ENCODE measurements at places on chromosomes 1 and 21.
A peak's percentile ranks its signal among the peaks of the same experiment; 100 is the strongest.

DNA sequence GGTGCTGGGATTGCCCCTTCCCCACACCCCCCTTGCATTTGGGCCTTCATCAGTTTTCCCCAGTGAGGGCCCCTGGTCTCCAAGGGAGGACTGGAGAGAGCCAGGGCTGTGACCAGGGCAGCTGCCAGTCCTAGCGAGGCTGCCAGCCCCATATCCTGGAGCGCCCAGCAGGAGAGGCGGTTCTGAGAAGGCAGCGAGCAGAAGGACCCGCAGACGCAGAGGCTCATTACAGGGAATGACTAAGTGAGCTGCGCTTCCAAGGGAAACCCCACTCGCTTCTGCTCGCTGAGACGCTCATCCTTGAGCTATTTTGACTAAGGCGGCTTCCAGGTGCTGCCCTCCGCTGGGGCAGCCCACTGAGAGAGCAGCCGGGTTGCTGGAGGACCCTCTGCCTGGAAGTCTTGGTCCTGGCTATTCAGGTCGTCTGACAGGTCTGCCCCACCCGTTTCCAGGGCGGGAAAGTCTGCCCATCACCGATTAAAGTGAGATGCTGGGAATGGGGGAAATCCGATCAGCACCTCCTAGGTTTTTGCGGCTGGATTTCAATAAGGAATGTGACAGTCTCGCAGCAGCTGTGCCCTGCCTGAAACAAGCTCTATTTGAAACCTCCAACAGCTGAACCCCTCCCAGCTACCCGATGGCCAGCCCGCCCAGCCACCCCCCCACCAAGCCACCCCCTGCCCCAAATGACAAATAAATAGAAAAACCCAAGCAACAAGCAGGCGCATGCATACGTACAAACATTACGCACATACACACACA is 2.8 kb downstream of the KCNN3 start:
- peak; percentile 19 for DNase-seq

GRCh38 chr1:25145775-25146393 is 86.4 kb downstream of the SYF2 start:
- DNase-seq: no peak

DNA sequence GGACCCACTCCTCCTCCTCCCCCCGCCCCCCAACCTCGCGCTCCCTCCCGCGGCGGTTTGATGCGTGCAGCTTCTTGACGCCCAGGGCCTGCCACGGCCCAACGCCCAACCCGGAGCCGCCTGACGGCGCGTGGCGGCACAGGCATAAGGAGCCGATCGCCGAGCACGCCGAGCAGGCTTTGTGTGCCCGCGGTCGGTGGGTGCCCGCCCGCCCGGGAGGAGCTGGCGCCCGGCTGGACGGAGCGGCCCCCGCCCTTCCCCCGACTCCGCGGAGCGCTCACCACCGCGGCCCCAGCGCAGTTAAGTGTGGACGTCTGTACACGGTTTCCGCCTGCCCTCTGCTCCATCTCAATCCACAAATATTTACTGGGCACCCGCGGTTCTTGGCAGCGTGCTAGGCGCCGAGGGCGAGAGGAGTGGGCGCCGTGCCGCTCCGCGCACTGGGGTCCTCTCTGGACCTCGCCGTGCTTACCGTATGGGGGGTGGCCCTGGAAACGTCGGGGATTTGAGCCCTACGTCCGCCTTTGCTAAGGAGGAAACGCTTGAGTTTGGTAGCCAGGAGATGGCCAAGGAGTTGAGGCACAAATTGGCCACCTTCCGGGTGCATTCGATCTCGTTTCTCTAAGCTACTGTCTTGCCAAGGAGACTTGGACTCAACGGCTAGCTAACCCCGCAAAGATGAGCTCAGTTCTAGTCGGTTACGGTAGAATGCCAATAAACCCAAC is 444 bp upstream of the HDGF start:
- peak; percentile 90 for DNase-seq

GRCh38 chr1:26602378-26602959 is 72.9 kb downstream of the RPS6KA1 start:
- DNase-seq: peak; percentile 36

DNA sequence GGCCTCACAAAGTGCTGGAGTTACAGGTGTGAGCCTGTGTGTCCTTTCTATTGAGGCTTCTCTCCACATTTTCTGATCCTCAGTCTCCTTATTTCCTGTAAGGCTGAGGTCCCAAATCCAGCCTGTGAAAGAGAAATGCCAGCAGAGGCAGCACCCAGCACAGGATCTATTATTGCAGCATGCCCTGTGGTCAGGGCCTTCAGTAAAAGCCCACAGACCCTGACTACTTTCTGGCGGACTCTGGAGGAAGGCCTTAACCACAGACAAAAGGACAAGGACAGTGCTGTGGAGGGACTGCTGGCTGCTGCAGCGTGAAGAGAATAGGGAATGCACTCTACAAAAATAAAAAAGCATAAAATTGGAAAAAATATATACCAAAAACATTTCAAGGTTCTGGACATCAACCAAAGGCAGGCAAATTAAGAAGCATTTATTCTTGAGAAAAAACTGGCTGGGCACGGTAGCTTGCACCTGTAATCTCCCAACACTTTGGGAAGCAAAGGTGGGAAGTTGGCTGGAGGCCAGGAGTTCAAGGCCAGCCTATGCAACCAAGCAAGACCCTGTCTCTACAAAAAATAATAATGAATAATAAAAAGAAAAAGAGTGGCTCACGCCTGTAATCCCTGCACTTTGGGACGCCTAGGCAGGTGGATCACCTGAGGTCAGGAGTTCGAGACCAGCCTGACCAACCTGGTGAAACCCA is 9.4 kb upstream of the PGD start:
- no peak for DNase-seq

DNA sequence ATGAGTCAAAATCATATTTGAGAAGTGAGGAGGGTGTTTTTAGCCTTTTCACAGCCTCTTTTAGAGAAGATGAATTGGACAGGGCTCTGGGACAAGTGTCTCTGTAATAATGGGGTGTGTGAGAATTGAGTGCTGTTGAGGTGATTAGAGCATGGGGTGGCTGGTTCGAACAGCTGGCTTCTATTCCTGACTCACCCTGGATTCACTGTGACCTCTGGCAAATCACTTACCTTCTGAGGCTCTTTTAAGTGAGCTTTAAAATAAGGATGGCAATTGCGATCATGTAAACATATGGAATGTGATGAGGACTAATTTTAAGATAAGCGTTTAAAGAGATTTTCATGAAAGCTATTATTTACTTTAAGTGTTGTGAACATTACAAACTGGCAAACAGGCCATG is 243.4 kb downstream of the ADGRL2 start:
- no peak for DNase-seq

DNA sequence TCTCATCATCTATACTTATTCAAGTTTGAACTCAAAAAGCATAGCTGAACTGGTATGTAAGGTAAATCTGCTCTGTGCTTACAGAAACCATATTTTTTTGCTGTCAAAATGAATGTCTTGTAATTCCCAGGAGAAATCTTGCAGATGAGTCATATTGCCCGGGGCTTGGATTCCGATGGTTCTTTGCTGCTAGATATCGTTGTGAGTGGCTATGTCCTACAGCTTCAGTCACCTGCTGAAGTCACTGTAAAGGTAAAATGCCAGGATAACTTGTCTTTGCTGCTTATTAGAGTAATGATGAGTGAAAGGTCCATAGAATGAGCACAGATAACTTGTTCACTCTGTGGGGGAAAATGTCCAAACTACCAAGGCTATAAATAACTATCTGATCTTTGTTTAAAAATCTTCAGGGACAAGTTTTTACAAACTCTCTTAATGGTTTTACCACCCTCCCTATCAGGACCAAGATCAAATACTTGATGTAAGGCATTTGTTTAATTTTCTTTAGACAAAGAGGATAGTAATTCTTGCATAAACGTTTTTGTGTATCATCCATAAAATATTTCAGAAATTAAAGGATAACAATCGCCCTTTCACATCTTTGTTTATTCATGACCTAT is 222.3 kb downstream of the TPR start:
- DNase-seq: no peak

DNA sequence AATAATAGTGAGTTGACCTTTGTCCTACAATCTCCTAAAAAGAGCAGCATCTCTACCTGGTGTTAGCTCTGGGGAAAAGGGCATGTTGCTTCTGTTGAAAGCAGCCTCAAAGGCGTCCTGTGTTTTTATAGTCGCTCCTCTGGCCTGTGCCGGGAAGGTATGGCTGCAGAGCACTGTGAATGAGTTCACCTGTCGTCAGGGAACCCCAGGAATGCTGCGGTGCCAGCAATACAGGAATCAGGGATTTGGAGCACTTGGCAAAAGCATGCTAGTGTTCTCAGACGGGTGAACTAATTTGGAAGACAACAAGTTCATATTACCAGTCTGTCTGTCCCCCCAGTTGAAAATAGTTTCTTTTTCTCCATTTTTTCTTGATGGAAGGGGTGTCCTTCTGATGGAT is 60.3 kb upstream of the PGD start:
- DNase-seq: no peak

DNA sequence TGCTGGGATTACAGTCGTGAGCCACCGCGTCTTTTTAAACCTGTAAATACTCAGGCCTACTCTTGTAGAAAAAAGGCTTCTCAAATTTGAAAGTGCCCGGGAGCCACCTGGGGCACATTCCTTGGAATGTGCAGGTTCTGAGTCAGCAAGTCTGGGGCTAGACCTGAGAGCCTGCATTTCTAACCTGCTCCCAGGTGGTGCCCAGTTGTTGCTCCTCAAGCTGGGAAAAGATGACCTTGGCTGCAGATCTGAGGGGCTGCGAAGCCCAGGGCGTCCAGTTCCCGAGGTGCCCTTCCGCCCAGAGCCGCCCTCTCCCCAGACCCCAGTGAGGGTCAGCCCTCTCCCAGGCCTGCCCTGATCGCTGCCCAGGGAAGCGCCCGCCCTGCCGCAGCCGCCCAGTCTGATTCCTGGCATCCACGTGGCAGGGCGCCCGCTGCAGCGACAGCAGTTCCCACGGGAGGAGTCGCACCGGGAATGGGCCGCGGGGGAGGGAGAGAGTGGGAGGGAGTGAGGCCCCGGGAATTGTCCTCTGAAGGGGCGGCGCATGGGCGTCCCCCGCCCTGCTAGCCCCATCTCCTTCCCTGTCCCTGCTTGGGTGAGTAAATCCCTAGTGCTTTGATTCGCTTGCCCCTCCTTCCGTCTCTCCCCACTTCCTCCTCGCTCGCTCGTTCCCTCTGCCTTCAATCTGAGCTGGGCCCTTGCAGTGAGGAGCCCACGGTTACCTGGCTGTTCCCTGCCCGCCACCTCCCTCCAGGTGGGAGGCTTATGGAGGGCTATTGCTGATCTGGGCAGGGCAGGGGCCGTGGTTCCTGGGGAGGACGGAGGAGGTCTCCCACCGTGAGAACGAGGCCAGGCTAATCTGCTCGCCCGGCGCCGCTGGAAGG is 18.8 kb upstream of the TENT5B start:
- DNase-seq: no peak

GRCh38 chr1:55702064-55702463 is 486.9 kb upstream of the USP24 start:
- DNase-seq: no peak

GRCh38 chr1:29670752-29671151 is 434.4 kb downstream of the PTPRU start:
- DNase-seq: no peak

GRCh38 chr1:232183802-232184201 is 446.1 kb downstream of the SIPA1L2 start:
- no peak for DNase-seq

DNA sequence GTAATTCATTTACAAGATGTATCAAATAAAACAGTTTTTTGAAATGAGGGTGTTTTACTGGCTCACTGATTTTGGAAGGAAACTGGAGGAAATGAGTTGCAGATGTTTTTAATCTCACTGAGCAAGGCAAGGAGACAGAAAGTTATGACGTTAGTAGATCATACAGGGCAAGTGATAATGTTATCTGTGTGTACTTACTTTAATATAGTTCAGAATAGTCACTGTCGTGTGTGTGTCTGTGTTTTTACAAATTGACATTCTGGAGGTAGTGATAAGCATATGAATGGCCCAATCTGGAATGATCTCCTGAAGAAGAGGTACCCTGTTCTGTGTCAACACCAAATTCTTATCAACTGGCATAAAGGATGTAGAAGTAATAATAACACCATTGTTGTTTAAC is 1.9 kb upstream of the GBP4 start:
- DNase-seq: peak; percentile 28

- no peak for DNase-seq
Observed at GRCh38 chr1:150973258-150973835, 1.3 kb downstream of the CERS2 start.

GRCh38 chr1:33005838-33006421 is 30.8 kb downstream of the AK2 start:
- DNase-seq: no peak

- no peak for DNase-seq
Observed at GRCh38 chr1:201228011-201228983, 37.7 kb downstream of the IGFN1 start.

- no peak for DNase-seq
Observed at GRCh38 chr1:109133002-109133706, 19.2 kb downstream of the ELAPOR1 start.

Measured in fibroblast of skin of left biceps (primary cell).